ENCODE measurements at places on chromosomes 6 and 20.

DNA sequence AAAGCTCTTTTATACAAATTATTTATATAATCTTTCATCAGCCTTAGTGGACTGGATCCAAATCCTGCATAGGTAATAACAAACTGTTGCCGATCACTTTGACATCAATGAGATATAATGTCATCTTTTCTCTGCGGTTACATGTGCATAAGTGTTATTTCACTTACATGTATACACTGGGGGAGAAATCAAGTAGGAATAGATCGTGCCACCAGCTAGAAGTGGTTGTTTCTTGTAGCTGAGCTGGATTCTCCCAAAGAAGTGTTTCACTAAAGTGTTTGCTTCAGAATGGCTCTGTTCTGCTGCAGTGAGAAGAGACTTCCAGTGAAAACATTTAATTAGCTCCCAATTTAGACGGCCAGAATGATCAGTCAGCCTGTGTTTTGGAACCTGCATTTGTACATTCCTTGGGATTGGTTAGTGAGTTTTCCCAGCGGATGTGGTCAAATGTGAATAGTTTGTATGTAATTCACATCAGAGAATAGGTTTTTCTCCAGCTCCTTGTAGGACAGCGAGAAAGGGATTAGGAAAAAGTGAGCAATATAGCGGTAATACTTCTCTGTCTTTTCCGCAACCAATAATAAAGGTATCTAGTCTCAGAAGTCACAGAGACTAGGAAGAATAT, 163.1 kb upstream of the CCN2 start:
- no peak for DNase-seq

GRCh38 chr6:149147938-149148718, 169.4 kb upstream of the TAB2 start:
- DNase-seq = no peak

GRCh38 chr20:4227085-4227821, 211.9 kb upstream of the RNF24 start:
- DNase-seq = no peak

DNA sequence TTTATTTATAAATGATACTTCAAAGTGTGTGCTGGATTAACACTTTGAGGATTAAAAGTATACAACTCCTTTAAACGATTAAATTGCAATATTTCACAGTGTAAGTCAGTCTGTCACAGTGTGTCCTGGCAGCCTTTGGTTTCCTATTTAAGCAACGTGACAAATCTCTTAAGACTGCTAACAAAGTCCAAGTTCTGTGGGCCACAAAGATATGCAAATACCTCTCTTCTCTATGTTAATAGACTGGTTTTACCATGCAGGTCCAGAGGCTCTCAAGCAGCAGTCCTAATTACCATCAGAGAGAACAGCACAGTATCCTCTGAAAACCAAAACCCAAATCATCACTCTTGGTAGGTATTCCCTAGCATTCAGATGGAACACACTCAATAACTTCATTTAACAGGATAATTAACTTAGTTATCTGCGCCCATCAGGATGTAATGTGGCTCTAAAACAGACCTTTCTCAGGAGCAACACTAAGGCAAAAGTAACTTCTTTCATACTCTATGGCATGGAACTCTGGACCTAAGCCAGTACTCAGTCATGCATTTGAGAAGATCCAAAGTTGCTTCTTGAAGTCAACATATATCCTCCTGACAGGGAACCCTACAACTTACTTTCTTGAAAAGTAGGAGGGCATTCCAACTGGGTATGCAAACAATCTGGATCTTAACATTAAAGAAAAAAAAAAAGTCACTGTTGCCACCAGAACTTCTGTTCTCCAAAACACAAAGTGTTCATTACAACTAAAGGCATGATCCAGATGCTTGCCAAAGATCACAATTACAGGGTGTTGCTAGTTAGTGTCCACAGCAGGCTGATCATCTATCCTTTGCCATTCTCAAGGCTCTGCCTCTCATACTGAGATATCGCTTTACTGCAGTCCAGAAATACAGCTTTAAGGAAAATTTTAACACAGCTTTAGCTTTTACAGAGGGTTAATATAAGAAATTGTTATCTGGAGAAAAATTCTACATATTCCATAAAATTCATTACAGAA, 53.2 kb downstream of the MAN1A1 start:
- no peak for DNase-seq

DNA sequence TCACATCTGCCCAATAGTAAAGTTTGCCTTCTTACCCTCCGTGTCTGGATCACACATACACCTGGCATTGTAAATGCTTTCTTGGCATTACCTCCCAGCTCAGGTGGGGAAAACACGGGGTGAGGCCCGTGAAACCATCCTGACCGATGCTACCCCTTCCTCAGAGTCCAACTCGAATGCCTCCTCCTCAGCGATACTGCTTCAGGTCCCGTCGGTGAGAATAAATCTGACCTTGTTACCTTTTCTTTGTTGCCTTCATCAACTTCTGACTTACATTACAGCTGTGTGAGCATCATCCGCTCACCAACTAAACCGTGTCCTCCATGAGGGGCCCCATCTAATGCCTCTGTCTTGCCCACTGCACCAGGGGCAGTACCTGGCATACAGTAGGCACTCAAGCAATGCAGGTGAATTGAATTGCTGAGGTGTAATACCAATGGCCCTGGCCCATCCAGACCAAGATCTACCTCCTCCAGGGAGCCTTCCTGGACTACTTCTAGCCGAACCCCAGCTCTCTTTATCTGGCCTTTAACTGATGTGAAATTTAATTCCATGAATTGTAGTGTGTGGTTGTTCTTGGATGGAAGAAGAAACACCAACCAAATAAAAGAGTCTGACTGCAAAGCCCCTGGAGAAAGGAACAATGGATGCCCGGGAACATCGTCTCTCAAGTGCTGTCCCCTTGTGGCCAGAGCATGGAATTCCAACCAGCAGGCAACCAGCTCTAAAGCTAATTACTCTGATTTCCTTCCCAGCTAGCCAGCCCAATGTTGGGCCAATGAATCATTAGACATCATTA, 141.5 kb downstream of the ANKRD60 start:
- no peak for DNase-seq

DNA sequence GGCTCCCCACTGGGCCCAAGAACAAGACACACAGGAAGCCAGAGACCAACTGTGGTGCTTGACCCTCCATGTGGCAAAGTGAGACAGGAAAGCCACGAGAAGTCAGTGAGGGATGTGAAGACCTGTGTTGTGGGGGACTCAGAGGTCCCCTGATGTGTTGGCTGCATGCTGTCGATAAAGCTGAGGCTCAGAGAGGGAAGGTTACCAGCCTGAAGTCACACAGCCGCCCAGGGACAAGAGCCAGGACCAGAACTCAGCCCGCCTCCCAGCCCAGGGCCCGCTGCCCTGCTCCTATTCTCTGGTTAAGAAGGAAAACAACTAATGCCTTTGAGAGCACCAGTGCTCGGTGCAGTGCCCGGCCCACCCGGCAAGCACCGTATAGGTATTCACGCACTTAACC, 63.5 kb downstream of the GRM4 start:
- DNase-seq = no peak

DNA sequence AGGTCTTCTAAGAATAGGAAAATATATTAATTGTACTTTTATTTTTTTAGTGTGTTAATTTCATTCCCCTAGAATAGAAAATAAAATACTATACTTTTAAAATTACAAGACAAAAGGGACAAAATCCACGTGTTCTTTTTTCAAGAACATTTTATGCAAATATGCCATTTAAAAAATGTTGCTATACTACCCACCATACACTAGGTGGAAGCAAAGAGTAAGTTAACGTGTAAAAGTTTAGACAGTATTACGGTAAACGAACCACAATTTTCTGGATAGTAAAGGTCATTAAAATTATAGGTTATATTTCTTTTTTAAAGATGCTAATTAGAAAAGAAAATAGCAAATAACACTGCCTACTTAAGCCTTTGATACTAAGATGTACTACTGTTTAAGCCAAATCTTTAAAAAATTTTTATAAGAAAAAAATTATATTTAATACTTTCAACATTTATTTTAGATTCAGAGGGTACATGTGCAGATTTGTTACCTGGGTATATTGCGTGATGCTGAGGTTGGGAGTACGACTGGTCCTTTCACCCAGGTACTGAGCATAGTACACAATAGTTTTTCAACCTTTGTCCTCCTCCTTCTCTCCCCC, 287.6 kb downstream of the PHF3 start:
- DNase-seq = no peak

DNA sequence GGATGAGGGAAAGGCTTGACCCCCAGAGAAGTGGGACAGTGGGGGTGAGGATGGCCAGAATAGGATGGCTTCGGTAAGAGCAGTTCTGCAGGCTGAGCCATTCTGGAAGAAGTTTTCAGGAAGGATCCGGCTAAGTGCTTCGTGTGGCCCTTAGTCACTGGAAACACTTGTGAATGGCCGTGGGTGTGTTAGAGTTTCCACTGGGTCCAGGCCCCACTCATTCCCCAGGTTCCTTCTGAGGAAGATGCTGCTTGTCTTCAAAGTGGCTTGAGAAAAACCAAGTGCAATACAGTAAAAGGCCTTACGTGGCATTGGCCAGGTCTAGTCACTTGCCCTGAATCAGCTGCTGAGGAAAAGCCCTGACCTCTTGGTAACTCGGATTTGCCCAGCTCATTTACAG, 27.9 kb downstream of the MANBAL start:
- DNase-seq = no peak

- DNase-seq = no peak
Observed at GRCh38 chr6:44622555-44622954, 235.0 kb downstream of the CDC5L start.

DNA sequence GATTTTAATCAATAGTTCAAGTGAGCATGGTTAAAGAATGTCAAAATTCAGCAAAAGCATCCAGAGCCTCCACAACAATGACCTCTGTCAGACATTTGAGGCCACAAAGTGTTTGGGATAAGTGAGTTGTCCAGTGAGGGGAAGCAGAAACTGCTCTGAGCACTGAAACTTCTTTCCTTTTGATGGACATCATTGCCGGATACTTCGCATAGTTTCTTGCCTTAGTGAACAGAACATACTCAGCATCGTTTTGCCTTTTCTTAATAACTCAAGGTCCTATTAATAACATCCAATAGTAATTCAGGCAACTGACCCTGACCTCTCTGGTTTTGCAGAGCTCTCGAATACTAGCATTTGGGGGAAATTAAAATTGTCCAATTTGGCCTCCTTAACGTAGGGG, 78.6 kb downstream of the EDN3 start:
- DNase-seq = no peak

Data from activated T-cell treated with anti-CD3 and anti-CD28 coated beads, Interleukin-2, amount 50 U/mL, for 48 hours (primary cell).